ENCODE measurements at places on chromosomes 1 and 21.

DNA sequence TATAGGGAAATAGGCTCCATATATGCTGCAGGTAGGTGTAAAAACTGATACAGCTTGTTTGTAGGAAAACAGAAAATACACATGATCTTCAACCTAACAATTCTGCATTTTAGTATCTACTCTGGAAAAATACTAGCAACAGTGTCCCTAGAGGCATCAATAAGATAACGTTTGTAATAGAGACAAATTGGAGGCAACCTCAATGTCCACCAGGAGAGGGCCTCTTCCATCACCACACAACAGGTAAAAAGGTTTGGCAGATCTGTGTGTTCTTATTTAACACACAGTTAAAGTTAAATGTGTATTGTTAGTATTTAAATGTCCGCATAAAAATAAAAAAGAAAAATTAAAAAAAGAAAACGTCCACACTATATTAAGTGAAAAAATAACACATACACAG, 5.4 kb downstream of the EIF2D start:
- DNase-seq: no peak
- H3K4me1 ChIP-seq: peaks cover 10% of the 10 kb centered on the region
- H3K36me3 ChIP-seq: peaks cover 30% of the 10 kb centered on the region
- no peak overlapping the region for H3K27ac ChIP-seq
- H3K4me3 ChIP-seq: no peak overlapping the region

- H3K27ac ChIP-seq: no peak overlapping the region
- H3K36me3 ChIP-seq: no peaks in the 10 kb centered on the region
Observed at GRCh38 chr1:205840146-205840923, 9.6 kb downstream of the PM20D1 start.

GRCh38 chr1:10638559-10639005, 157.9 kb downstream of the CASZ1 start:
- H3K4me1 ChIP-seq: peaks cover 14% of the 10 kb centered on the region
- no peak overlapping the region for H3K4me3 ChIP-seq
- no peak for DNase-seq
- peaks cover 27% of the 10 kb centered on the region for H3K27me3 ChIP-seq
- H3K36me3 ChIP-seq: no peaks in the 10 kb centered on the region

DNA sequence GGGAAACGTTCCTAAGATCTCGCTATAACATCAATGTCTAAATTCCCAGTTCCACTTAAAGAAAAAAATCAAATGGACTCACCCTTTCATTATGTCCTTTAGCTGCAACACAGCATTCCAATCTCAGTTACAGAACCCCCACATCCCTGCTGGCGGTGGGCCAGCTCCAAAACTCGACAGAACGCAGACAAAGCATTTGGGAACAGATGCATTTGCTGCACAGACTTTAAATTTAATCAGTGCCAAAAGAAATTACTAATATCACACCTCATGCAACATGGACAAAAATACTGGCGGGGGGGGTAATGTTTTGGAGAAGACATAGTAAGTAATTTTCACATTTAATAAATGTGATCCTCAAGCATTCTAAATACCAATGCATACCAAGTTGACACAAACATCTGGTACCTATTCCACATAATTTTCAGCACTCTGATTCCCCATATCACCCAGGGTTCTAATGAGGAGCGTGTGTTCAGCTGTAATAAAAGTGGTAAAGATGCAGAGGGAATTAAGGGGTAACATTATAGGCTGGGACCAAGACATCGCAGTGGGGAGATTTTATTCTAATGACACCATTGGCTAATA, 79.7 kb downstream of the TGFBR3 start:
- DNase-seq: peak; percentile 46
- H3K27ac ChIP-seq: peak overlapping the region; percentile 90
- H3K36me3 ChIP-seq: no peaks in the 10 kb centered on the region
- H3K4me1 ChIP-seq: peaks cover 39% of the 10 kb centered on the region

DNA sequence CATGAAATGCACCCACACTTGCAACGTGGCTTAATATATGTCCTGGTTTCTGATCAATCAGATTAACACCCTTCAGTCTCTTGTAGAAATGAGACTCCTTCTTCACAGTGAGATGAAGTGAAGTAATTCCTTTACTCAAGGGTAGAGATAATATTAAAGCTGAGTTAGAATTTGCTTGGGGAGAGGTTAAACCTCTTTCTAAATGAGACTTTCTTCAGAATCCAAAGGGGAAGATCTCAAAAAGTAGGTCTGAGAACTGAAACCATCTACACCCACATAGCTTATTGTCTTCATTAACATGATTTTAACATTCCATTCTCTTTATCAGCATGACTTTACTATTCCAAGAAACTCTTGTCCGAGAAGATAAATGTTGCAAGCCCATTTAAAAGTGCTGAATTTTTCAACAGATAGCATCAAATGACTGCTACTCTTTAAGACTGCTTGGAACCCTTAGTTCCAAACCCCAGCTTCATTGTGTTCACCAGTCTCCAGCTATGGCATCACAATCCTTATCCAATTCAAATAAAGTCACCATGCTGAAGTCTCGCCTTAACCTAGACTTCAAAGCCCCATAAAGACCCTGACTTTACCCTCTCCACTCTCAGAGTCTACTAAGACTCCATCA, 19.2 kb upstream of the TRAF3IP3 start:
- H3K36me3 ChIP-seq: no peaks in the 10 kb centered on the region
- no peak for DNase-seq
- H3K4me3 ChIP-seq: no peak overlapping the region
- H3K4me1 ChIP-seq: peaks cover 22% of the 10 kb centered on the region
- H3K27ac ChIP-seq: no peak overlapping the region
- peaks cover 18% of the 10 kb centered on the region for H3K27me3 ChIP-seq

DNA sequence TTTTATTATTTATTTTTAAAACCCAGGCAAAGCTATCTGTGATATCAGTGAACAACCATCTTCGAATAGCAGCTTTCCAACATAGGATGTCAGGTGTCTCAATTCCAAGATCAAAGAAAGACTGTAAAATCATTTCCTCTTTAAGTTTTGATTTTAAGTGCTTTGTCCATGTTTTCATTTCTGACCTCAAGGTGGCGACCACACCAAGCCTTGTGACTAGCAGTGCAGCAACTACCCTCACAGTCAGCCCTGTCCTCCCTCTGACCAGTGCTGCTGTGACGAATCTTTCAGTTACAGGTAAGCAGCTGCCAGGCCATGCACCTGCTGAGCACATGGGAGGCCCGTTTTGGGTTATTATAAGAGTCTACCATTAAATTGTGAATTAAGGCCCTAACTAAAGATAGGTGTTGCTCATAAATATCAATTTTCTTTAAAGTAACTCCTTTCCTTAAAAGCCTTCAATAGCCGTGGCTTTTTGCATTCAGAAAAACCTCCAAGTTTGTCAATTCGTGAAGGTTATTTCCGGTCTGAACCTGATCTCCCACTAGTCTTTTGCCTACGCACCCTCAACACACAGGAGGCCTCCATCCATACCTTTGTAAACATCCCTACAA, 117.0 kb downstream of the CD247 start:
- H3K4me3 ChIP-seq: no peak overlapping the region
- no peak overlapping the region for H3K27ac ChIP-seq
- H3K4me1 ChIP-seq: peaks cover 7% of the 10 kb centered on the region
- no peak for DNase-seq

DNA sequence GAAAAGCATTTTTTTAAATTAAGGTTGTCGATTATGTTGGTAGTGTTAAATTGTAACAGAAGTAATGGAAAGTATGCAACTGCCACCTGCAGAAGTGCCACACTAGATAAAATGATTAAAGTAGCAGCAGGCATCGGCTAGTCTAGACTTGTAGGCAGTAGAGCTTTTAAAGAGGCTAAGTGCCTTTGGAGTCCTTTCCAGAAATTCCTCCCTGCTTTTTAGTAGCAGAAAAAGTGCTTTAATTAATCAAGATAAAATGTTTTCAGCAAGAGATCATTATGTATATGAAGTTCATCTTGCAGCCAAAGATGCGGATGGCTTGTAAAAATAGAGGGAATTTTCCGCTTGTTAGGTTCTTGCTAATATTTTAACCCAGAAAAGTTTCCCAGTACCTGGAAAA, 87.1 kb upstream of the LRRC8D start:
- H3K4me3 ChIP-seq: no peak overlapping the region
- DNase-seq: no peak
- H3K27ac ChIP-seq: no peak overlapping the region
- H3K4me1 ChIP-seq: peaks cover 9% of the 10 kb centered on the region
- H3K36me3 ChIP-seq: no peaks in the 10 kb centered on the region

DNA sequence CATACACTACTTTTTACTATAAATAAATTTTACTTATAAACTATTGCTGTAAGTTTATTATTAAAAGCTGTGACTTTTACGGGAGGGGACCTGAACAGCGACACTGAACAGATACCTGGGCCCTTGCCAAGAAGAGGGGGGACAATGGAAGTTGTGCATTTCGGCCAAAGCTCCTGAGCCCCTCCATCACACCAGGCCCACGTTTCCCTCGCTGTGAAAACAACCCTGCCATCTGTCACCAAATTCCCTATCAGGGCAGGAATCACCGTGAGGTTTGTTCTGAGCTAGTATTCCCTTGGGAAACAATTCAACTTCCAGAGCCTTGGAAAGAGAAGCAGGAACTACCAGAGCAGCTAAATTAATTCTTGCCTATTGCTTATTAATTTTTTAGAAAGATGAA, 37.0 kb downstream of the VTCN1 start:
- H3K4me1 ChIP-seq: peaks cover 28% of the 10 kb centered on the region
- no peaks in the 10 kb centered on the region for H3K36me3 ChIP-seq
- H3K27me3 ChIP-seq: no peaks in the 10 kb centered on the region
- H3K4me3 ChIP-seq: no peak overlapping the region
- no peak for DNase-seq
